ENCODE measurements at places on chromosomes 12 and 14.

GRCh38 chr12:79983986-79984620 lies 49.2 kb upstream of the PPP1R12A start:
- DNase-seq: no peak

GRCh38 chr14:69356903-69357543 lies 41.1 kb downstream of the ERH start:
- DNase-seq: no peak

DNA sequence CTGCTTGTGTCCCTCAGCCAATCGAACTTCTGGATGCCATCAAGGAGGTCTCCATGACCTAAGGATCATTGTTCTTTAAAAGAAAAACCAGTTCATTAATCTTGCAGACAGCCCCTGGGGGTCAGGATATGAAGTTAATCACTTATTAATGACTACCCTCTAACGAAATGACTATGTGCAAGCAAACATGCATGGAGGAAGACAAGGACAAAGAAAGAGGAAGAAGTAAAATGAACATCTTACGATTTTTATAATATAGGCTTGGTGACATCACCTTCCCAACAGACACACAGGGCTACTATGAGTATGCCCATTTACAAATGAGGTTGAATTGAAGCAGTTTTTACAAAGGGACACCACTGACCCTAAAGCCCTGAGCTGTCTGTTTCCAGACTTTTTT lies 111.1 kb upstream of the AMIGO2 start:
- no peak for DNase-seq

DNA sequence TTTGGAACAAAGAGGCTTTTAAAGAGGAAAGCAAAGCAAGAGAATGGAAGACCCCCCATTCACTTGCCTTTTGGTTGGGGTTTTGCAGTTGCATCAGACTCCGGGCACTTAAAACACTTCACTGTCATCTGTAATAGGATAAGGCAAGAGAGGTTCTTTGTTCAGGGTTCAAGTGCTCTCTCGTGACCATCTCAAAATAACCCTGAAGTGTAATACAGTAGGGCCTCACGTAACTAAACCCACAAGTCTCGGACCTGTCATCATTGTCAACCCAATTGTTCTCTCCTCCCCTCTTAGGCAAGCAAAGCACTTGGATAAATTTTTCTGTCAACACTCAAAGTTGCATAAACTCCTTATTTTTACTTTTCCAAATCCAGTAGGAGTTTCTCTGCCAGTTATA lies 26.9 kb upstream of the MYBPC1 start:
- DNase-seq: no peak

DNA sequence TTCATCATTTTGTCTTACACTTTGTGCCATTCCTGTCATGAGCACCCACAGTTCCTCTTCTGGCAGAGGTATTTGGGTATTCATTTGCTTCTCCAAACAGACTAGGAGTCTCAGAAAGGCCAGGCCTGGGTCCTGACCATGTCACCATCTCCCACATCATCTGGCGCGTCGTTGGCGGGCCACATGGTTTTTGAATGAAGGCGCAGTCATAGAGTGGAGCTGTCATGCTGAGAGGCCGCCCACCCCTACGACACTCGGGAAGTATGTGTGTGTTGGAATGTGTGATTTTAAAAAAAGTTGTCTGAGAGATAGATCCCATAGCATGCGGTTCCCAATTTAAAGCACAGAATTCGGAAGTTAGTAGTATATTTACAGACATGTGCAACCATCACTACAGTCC lies 15.6 kb upstream of the TTC7B start:
- no peak for DNase-seq

GRCh38 chr12:53042607-53043454 lies 7.0 kb upstream of the TNS2 start:
- DNase-seq: no peak
